ENCODE measurements at places on chromosomes 2 and 18.

DNA sequence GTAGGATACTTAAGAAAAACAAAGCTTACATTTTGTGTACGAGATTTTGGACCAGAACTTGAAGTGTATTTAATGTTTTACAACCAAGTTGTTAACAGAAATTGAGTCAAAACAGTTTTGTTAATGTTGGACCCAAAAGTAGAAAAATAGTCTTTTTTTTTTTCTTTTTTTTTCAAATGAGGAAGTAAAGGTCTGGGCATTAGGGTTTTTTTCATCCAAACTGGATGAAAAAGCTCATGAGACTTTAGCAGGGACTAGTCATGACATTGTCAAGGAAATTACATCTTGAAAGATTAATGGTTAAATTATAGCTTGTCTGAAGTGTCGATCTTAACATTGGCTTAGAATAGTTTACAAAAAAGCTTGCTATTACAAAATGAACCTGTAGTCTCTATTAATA is 32.3 kb downstream of the CCNT2 start:
- no peak for ATAC-seq

GRCh38 chr2:42229949-42230348 is 60.8 kb downstream of the EML4 start:
- no peak for ATAC-seq

DNA sequence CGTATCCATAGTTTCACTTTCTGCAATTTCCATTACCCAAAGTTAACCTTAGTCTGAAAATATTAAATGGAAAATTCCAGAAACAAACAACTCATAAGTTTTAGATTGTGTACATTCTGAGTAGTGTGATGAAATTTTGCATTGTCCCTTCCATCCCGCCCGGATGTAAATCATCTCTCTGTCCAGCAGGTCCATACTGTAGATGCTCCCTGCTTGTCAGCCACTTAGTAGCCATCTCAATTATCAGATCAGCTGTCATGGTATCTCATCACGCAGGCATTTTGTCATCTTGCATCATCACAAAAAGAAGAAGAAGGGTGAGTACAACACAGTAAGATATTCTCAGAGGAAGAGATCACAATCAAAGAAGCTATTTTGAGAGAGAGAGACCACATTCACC is 185.0 kb upstream of the STK17B start:
- no peak for ATAC-seq

GRCh38 chr18:48100165-48100575 is 169.7 kb upstream of the SMAD2 start:
- ATAC-seq = no peak

DNA sequence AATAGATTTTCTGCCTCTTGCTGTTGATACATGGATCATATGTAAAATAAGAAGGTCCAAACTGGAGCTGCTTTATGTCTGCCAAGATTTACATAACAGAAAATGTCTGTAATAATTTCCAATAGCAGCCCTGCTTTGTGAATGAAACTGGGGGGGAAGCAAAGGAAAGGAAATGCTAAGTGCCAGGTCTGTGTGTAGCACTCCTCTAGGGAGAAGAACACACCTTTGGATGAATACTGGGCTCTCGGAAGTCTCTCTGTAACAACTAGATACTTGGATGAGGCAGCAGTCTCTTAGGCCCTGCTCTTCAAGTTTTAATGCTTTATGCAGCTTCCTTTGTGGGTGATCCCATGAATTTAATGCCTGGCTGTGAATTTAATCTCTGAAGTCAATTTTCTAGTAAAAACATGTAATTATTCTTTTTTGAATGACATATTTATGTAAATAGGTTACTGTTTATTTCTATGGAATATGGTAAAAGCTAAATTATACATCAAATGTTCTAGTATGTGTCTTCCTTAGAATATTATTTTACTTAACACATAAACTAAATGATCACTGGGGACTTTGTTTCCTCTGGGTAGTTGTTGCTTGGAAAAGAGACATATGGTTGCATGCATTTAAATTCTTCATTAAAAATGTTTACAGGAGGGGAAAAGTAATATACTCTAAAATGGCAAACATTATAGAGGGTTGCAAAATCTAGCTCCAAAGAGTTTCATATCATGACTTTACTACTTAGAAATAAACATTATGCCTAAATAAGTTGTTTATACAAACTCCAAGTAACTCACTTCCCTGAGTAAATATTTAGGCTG is 336.6 kb upstream of the CWC22 start:
- no peak for ATAC-seq

- no peak for ATAC-seq
Observed at GRCh38 chr2:205682971-205683501, 735 bp downstream of the NRP2 start.

GRCh38 chr2:129376426-129377077 is 602.9 kb upstream of the RAB6C start:
- no peak for ATAC-seq

- ATAC-seq = no peak
Observed at GRCh38 chr18:7821784-7822183, 254.7 kb downstream of the PTPRM start.

DNA sequence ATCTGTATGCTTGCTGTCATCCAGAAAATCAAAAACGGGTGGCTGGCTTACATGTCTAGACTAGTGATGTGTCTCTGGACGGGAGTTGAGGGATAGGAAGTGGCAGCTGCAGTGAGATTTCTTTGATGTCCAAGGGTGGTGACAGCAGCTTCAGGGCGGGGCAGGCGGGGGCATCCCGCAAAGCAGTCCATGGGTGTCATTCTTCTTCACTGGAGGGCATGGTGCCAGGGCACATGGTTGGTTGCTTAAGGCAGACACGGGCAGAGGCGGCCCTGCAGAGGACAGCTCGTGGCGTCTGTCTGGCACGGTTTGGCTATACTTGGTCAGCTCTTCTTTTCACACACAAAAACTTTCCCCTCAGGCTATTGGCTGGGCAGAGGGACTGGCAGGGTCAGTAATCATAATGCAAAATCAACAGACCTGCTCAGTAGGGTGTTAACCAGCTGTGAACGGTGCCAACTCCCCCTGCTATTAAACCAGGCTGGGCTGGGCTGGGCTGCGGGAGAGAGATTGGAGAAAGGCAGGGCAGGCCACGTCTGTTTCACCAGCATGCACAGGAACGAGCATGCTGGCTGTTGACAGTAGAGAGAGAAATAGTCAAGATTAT is 63.7 kb downstream of the COL4A3 start:
- ATAC-seq = peak; percentile 54

DNA sequence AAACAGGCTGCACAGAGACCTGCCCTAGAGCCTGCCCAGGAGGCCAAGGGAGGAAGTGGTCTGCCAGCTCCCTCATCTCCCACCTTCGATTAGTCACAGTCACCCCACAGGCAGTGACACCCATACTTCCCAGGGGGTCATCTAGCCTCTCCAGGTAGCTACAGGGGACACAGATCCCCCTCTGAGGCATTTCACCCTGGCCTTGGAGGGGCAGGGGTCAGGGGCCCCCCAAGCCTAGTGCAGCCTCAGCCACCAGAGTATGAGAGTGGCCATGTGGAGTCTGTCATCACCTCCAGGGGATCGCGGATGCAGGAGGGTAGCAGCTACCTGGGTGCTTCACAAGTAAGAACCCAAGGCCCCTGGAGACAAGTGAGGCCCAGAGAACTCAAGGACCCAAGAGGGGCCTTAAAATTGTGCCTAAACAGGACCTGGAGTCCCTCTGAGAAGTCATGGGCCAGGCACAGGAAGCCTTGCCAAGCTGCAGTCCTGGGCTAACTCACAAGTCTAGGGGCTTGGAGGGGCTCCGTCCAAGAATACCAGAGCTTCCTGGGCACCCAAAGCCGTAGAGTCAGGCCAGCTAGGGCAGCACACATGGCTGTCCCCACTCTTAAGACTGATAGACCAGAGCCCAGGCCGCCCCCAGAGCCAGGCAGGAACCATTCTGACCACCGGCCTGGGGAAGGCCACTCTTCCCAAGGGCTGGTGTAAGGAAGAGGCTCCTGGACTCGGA is 354.3 kb upstream of the ID2 start:
- no peak for ATAC-seq

GRCh38 chr2:232246245-232246644 is 132.3 kb upstream of the ALPP start:
- no peak for ATAC-seq

DNA sequence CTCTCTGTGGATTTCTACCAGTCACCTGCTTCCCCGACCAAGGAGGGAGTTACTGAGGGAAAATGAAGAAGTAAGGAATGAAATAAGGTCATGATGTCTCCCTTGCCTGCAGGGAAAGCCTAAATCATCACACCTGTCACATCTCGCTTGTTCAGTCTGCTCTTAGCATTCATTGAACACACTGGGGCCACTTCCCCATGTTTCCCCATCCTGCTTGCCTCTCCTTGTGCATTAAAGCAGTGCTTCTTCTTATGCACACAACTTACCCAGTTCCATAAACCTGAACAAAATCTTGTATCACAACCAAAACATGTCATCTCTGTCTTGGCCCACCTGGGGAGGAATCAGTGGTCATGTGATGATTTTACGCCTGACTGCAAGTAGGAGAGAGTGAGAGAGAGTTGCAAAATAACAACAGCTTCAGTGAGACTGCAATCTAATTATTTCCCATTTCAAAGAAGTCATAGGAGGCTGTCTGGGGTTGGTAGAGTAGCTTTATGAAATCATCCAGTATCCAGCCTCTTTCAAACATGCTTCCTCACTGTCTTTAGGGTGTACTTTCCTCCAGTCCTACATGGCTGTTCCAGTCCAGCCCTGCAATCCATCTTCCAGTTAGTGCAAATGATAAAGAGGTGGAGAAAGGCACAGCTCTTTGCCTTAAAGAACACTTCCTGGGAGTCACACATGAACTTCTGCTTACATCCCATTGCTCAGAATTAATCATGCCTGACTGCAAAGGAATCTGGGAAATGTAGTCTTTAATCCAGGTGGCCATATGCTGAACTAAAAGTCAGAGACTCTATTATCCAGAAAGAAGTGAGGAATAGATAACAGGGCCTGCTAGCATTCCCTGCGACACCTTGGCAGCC is 220.1 kb downstream of the HAUS1 start:
- peak; percentile 84 for ATAC-seq

GRCh38 chr2:19754907-19755306 is 146.9 kb downstream of the TTC32 start:
- no peak for ATAC-seq

- no peak for ATAC-seq
Observed at GRCh38 chr2:165536851-165537499, 67.5 kb downstream of the CSRNP3 start.

GRCh38 chr2:73214120-73215035 is at the start of gene SMYD5:
Gene SMYD5, plus strand, starts transcription at chr2:73214245. Its CDS starts 22 bp downstream, at chr2:73214267.
- peak; percentile 91 for ATAC-seq

GRCh38 chr2:60517446-60517845 is 36.0 kb downstream of the BCL11A start:
- no peak for ATAC-seq

- no peak for ATAC-seq
Observed at GRCh38 chr2:227774011-227774624, 28.4 kb downstream of the SCYGR8 start.

DNA sequence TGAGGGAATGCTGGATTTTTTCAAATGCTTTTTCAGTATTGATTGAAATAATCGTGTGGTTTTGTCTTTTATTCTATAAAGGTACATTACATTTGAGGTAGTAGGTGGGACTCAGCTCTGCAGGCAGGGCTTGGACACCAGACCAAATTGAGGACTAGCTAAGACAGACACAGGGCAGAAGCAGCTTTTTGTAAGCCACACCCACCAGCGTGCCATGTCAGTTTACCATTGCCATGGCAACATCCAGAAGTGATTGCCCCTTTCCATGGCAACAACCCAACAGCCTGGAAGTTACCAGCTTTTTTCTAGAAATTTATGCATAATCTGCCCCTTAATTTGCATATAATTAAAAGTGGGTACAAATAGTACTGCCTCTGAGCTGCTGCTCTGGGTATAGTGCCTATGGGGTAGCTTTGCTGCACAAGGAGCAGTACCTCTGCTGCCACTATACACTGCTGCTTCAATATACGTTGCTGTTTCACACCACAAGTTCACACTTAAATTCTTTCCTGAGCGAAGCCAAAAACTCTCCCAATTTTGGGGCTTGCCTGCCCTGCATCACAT is 23.6 kb upstream of the VWA3B start:
- no peak for ATAC-seq

GRCh38 chr2:3146175-3146574 is 231.4 kb downstream of the EIPR1 start:
- ATAC-seq = no peak

DNA sequence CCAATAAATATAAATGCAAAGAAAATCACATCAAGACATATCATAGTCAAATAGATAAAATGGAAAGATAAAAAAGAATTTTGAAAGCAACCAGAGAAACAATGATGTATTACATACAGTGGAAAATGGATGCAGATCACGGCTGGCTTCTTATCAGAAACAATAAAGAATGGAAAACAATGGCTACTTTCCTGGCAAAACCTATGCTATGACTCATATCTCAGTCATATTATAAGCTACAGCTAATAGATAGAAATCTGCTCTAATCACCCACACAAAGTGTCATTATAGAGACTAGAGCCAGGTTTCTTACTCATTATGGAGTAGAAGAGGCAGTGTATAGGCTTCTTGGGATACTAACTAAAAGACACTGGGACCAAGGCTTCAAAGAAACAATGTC is 93.5 kb upstream of the TACR1 start:
- ATAC-seq = peak; percentile 61

DNA sequence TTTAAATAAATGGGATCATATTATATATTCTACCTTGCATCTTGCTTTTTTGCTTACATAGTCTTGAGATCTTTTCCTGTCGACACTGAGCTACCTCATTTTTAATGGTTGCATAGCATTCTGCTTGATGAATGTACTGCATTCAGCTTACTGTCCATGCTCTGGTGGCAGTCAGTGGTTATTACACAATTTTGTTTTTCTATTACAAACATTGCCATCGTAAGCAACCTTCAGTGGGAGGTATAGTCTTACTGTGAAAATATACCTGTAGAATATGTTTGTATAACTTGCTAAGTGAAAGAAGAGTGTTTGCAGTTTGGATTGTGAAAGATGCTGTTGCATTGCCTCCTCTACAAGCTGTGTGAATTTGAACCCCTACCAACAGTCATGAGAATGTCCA is 43.4 kb downstream of the UBXN4 start:
- ATAC-seq = no peak

- ATAC-seq = no peak
Observed at GRCh38 chr2:68214381-68214780, 38.0 kb downstream of the PPP3R1 start.

GRCh38 chr18:54263904-54264336 is 5.4 kb upstream of the POLI start:
- no peak for ATAC-seq

GRCh38 chr2:148812306-148812705 is 62.7 kb upstream of the KIF5C start:
- peak; percentile 45 for ATAC-seq

DNA sequence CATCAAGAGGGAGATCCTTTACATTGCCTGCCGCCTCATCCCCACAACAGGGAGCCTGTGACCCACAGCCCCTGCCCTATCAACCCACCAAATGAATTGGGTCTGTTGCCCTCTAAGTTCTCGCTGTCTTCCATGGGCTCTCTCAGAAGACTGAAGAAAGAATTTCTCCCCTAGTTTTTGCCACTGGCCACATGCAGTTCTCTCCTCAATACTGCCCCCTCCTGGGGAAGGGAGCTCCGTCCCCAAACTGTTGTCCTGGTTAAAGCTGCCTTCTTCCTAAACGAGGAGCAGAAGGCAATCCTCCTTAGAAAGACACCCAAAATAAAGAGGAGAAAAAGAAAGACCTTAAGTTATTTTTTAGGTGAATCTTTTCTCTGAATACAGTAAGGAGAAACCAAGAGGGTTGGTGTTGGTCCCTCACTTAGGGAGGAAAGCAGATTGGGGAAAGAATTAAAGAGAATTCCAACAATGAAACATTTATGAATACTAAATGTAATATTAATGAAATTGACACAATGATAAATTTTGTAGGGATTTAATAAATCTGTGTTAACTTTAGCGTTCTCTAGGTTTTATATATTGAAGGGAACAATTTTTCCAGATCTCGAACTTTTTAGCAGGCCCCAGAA is 31.1 kb upstream of the SATB2 start:
- peak; percentile 57 for ATAC-seq

- ATAC-seq = no peak
Observed at GRCh38 chr18:62682371-62682770, 33.0 kb upstream of the PHLPP1 start.
